Calu3 (cell line): ENCODE measurements at places on chromosomes 3 and 15. TPM values are rescaled to one million over a fixed set of nuclear protein-coding genes. Genes with fewer than 3 reads are reported as not detected.

The MYRIP gene
- total RNA-seq = 5.2 and 5.6 TPM in 2 replicates

The SNAPC5 gene
- 47.6 and 52.1 TPM in 2 replicates for total RNA-seq

The LSAMP gene
- total RNA-seq = 0.90 and 1.0 TPM in 2 replicates

The PROK2 gene
- not detected in 2 replicates for total RNA-seq

The FHIT gene
- total RNA-seq = 6.2 and 8.0 TPM in 2 replicates

The EFL1 gene
- 29.1 and 31.9 TPM in 2 replicates for total RNA-seq

The USF3 gene
- total RNA-seq = 10.2 and 10.7 TPM in 2 replicates

The TMEM207 gene
- total RNA-seq = 0.57 and 1.4 TPM in 2 replicates

The TTC21A gene
- 8.1 and 9.1 TPM in 2 replicates for total RNA-seq

The ZNF502 gene
- total RNA-seq = 0.99 and 1.8 TPM in 2 replicates

The ADIPOQ gene
- not detected in 2 replicates for total RNA-seq

The GADL1 gene
- not detected in 2 replicates for total RNA-seq

The TM4SF4 gene
- total RNA-seq = 257 and 881 TPM in 2 replicates

The UPK1B gene
- 26.9 and 32.8 TPM in 2 replicates for total RNA-seq

The INKA1 gene
- total RNA-seq = 0.35 TPM in 1 of 2 replicates, not detected in the other

The AGBL1 gene
- not detected in 2 replicates for total RNA-seq

The SCG3 gene
- total RNA-seq = not detected in 2 replicates

The SH2D7 gene
- not detected in 2 replicates for total RNA-seq

The CACNA2D3 gene
- not detected in 2 replicates for total RNA-seq

The ACP3 gene
- 3.8 and 5.8 TPM in 2 replicates for total RNA-seq

The NMB gene
- 10.9 and 16.6 TPM in 2 replicates for total RNA-seq

The DPPA4 gene
- not detected in 2 replicates for total RNA-seq

The GLT8D1 gene
- 36.2 and 40.3 TPM in 2 replicates for total RNA-seq

The NMNAT3 gene
- total RNA-seq = 7.2 and 9.7 TPM in 2 replicates

The ERC2 gene
- 0.73 and 1.3 TPM in 2 replicates for total RNA-seq

The CAND2 gene
- total RNA-seq = not detected in 2 replicates

The RETNLB gene
- total RNA-seq = not detected in 2 replicates

The RASL12 gene
- 0.12 and 0.39 TPM in 2 replicates for total RNA-seq

The NR2E3 gene
- total RNA-seq = 0.49 and 0.83 TPM in 2 replicates

The MRPL46 gene
- total RNA-seq = 47.6 and 53.8 TPM in 2 replicates

The VEPH1 gene
- 26.0 and 35.1 TPM in 2 replicates for total RNA-seq

The FAM162A gene
- total RNA-seq = 34.3 and 38.0 TPM in 2 replicates

The LRTM1 gene
- not detected in 2 replicates for total RNA-seq

The ARGFX gene
- not detected in 2 replicates for total RNA-seq

The RBP2 gene
- not detected in 2 replicates for total RNA-seq

The FGF7 gene
- 0.24 TPM in 1 of 2 replicates, not detected in the other for total RNA-seq

The ITGA11 gene
- not detected in 2 replicates for total RNA-seq

The GOLGA6B gene
- 0.61 TPM in 1 of 2 replicates, not detected in the other for total RNA-seq

The FRMD5 gene
- 7.0 and 10.9 TPM in 2 replicates for total RNA-seq

The ADGRG7 gene
- 1.2 and 1.4 TPM in 2 replicates for total RNA-seq
